ENCODE measurements at places on chromosomes 1 and 21.
A peak's percentile ranks its signal among the peaks of the same experiment; 100 is the strongest.

DNA sequence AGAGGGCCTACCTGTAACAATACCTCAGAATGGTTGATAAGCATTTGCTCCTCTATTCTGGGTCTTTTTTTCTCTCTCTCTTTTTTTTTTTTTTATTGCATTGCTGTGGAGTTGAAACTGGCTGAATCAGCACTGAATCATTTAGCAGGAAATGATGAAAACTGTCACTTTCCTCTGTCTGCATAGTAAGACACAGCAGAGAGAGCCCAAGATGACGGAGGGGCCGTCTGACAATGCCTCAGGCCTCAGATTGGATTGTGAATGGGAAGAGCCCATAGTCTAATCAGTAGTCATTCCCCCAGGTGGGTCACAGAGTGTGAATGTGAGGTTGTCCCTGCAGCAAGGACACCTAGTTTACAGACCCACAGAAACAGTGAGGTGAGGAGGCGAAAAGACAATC is 193.2 kb upstream of the PLXNA2 start:
- no peak for DNase-seq

- no peak for DNase-seq
Observed at GRCh38 chr21:23475281-23476219, 2131.7 kb downstream of the MRPL39 start.

DNA sequence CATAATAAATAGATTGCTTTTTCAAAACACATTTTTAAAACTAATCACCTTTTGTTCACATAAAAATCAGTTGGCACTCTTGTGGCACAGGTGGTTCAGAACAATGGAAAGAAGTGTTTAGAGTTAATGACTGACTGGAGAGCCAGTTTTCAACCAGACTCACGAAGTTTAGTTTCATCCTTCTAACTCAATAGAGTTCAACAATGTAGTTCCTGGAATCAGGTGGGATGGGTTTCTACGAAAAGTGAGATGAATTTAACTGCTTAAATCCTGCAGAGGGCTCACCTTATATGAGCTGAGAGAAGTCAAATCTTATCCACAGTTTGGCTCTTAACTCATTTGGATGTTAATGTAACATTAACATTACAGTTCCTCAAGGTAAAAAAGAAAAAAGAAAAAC is 116.5 kb downstream of the SMYD2 start:
- no peak for DNase-seq

GRCh38 chr1:69611316-69611715 is 43.6 kb downstream of the LRRC7 start:
- DNase-seq = no peak

- no peak for DNase-seq
Observed at GRCh38 chr1:76105372-76105771, 30.8 kb downstream of the ST6GALNAC3 start.

DNA sequence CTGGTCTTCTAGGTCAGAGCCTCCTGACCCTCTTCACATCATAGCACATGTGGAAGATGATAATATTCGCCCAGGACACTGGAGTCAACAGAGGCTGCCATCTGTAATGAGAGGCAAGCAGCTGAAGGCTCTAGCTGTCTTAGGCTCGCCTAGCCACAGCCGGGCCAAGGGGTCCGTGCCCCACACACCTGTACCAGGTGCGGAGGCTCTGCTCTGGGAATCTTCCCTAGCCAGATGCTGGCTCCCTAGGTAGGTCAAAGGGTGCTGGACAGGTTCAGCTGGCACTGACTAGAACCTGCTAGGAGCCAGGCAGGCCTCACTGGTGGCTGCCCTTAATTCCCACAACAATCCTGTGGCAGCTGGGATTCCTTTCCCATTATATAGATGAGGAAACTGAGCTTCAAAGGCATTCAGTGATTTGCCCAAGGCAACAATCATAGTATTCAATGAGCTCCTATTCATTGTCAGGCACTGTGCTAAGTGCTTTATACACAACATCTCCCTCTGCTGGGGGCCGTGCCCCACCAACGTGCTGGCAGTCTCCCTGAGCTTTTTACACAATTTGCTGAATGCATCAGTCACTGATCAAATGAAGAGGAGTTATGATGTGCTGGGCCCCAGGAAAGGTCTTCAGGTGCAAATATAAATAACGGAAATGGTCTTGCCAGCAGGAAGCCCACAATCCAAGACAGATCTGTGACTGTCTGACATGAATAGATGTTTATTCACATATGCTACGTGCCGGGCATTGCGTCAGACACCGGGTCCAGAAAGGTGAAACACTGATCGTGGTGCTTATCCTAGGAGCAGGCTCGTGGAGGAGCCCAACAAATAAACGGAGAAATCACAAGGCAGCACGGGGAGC is 58.0 kb downstream of the DDX20 start:
- DNase-seq = no peak

GRCh38 chr1:204363335-204364114 is 3.8 kb upstream of the PLEKHA6 start:
- peak; percentile 82 for DNase-seq

GRCh38 chr1:15603050-15603965 is 13.9 kb upstream of the DDI2 start:
- DNase-seq = peak; percentile 94

DNA sequence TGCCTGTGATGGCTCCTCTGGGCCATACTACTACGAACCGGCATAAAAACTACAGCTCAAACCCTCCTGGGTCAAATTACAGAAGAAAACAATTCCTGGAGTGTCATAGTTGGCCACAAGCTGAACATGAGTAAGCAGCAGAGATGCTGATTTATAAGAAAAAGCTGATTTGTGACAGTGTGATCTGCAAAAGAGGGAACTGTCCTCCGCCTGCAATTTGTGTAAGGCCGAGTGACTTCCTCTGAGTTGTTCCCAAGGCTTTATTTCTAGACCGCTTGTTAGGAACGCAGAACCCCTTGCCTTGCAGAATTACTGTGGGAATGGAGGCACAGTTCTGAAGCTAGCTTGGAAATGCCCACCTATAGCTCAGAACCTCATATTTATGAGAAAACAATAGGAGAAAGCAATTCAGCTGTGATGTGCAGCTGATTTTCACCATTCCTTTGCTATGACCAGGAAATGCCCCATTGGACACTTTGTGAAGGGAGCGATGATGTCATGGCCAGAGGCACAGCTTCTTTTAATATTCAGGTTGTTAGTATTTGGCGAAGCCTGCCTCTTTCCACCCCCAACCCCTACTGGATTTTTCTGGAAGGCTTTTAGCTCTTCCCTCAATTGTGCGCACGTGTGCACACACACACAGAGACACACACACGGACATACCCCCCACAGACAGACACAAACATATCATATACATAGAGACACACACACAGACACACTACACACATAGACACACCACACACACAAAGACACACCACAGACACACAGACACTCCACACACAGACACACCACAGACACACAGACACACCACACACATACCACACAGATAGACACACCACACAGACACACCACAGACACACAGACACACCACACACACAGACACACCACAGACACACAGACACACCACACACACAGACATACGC is 47.6 kb downstream of the IER5 start:
- no peak for DNase-seq

DNA sequence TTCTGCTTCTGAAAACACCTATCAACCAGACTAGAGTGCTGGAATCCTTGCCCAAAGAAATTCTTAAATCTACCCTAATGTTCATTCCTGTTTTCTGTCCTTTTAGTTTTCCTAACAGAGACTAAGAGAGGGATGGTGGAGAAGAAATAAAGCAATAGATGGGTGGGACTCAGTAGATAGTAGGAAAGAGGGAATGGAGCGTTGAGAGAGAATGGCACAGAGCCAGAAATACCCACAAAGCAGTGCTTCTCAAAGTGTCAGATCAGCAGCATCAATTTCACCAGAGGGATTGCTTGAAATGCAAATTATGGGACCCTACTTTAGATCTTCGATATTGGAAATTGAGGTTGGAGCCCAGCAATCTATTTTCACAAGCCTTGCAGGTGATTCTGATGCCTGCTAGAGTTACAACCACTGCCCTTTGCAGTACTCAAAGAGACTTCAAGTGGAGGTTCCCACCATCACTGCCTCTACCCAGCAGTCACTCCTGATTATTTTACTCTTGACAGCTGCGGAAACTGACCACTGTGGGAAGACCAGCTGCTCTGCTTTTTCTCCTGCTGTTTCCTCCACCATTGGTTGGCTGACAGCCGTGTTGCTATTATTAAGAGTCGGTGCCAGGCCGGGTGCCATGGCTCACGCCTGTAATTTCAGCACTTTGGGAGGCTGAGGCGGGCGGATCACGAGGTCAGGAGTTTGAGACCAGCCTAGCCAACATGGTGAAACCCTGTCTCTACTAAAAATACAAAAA is 11.4 kb upstream of the PRPF3 start:
- no peak for DNase-seq

DNA sequence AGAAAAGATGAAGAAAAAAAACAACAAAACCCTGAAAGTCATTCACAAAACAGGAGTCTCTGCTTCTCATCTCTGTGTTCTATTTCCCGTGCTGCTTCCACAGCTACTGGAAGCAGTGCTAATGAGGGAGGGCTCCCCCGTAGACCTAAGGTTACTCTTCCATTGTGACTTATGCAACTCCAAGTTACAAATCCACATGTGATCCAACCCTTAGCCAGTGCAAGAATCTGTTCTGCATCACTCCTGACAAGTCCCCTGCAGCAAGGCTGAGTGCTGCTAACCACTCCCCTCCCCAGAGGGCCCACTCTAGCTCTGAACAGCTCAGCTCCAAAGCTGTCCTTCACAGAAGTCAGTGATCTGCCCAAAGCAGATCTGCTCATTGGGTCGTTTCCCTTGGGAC is 10.3 kb downstream of the DNALI1 start:
- DNase-seq = no peak

DNA sequence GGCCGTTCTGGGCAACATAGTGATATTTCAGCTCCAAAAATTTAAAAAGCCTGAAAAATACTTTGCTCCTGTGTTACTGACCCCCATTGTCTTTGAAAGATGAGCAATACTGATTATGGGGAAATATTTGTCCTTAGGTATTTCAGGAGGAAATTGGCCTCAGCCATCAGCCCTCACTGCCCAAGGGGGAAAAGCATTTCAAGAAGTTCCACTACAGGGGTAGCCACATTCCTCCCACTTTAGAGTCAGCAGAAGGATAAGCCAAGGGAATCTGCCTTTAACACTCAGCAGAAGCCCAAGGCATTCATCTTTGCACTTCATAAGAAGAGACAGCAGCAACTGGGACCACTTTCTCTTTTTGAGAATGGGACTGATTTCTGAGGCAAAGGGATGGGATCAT is 40.5 kb upstream of the ZNF326 start:
- DNase-seq = no peak

- DNase-seq = no peak
Observed at GRCh38 chr1:33402206-33402605, 28.7 kb downstream of the PHC2 start.

- DNase-seq = no peak
Observed at GRCh38 chr1:209104646-209105045, 478.9 kb upstream of the CAMK1G start.

GRCh38 chr1:164638492-164639202 is 79.7 kb downstream of the PBX1 start:
- no peak for DNase-seq

DNA sequence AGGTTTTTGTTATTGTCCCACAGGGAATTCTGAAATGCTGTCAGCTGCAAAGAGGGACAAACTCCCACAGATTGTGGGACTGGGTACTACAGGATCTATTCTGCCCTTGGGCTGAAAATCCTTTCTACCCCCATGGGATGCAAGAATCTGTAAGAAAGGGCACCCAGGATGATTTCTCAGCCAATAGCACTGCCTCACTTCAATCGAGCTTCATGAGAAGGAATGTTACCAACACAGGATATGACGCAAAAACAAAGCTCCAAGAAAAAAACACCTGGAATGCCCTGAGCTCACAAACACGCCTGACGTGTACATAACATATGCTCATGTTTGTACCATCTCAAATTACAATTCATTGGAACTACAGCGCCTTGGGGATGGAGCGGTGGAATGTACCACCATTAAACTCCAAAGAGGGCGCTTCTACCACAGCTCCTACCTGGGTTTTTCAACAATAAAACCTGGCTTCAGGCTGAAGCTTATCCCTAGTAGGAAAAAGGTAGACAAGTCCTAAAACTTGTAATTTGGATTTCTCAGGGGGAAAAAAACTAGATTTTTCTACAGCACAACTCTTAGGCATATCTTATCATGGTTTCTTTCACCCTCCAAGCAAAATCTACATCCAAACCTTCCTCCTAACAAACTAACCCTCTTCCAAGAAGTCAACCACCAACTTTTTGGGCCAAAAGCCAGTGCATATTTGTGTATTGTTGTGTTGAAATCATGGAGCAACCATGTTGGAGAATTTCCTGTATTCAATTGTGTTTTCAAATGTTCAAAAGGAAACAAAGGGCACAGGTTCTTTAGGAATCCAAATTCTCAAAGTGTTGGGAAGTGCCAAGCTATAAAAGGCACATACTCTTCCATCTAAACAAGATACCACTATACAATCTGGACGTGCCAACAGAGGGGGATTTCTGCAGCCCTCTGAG is 78.9 kb downstream of the TGFBR3 start:
- DNase-seq = no peak

DNA sequence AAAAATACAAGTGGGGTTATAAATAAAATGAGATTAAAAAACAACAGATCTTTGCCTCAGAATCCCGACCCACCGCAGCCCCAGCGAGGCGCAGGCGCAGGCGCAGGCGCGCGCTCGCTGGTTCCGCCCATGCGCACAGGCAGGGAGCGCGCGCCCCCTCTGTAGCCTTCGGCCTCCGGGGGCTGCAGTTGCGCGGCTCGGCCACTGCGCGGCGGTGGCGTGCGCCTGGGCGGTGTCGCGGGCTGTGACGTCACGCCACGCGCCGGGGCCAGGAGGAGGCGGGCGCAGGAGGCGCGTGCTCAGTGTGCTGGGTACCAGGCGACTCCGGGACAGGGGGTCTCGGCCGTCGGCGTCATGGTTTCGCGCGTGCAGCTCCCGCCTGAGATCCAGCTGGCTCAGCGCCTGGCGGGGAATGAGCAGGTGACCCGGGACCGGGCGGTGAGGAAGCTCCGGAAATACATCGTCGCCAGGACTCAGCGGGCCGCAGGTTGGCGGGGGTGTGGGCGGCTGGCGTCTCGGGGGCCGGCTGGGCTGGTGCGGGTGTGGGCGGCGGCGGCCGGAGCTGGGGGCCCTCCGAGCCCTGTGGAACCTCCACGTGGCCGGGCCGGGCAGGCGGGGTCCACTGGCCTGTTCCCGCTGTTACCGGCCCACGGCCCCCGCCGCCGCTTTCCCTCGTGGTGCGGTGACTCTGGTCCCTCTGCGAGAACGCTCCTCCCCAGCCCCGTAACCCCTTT is at the start of gene RRP1:
TSS of gene RRP1 (plus strand) at position 302 of the 734 bp plus-strand sequence. CDS start at position 355, 53 bp downstream.
- peak; percentile 91 for DNase-seq

GRCh38 chr1:41766041-41766440 is 152.7 kb downstream of the HIVEP3 start:
- DNase-seq = no peak

DNA sequence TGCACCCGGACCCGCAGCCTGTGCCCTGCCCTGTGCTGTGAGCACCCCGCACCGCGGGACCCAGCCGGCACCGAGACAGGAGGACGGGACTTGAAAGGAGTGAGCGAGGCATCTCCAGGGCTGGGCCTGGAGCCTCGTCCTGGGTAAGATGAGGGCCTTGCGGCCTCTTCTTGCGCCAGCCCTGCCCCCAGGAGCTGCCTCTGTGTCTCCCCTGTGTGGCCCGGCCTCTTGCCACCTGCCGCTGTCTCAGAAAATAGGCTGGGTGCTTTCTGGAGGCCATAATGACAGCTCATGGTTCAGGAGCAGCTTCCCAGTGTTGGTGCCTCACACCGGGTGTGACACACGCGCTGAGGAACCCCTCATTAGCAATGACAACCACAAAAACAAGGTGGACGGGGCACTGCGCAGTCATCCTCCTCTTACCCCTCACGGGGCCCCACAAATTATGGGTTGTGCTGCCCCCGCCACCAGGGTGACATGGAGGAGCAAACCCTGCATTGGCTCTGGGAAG is 161.5 kb upstream of the C1orf174 start:
- no peak for DNase-seq
